Right kidney (tissue), 9 donors: ENCODE measurements at places on chromosomes 12 and 14.

GRCh38 chr12:11753826-11754225 lies 104.4 kb downstream of the ETV6 start:
- DNase-seq: no peak

GRCh38 chr12:93668919-93669418 lies 8.2 kb upstream of the CRADD start:
- DNase-seq: no peak

DNA sequence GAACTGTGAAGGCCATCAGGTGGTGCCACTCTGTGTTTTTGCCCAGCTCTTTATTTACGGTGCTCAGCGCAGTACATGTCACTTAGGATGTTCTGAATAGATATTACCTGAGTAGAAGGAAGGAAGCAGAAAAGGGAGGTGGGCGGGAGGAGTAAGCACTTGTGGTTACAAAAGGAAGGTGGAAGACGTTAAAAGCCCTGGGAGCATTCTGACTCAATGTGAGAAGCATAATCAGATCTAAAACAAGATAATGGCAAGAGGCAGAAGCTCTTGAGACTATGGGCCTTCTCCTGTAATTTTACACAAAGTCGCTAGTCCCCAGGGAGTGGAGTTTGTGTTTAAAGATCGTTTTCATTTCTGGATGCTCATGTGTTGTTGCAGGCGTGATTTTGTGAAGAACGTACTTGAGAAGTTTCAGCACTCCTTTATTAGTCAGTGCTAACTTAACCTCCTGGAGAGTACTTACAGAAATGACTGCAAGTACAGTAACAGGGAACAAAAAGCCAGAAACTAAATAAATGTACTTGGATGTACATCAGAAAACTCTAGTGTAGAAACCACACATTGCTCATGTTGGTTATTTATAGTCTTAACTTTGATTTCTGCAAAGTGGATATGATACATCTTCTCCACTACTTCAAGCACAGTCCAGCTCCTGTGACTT lies 1523.5 kb downstream of the AACS start:
- DNase-seq: no peak

DNA sequence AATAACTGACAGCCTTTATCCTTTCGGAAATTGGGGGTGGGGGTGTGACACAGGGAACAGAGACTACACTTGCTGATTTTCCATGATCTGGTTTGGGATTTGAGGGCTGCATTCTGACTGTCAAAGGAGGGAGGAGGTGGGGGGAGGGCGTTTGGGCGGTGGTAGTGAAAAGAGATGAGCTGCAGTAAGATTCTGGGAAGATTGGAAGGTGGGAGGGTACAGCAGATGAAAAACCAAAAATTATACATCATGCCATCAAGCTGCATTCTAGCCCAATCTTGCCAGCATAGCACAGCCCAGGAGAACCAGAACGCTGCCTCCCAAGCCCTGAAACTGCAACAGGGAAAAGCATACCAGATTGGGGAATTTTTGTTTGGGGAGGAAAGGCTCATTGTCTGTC lies 2.4 kb downstream of the RND1 start:
- no peak for DNase-seq

GRCh38 chr12:95693689-95694088 lies 96.9 kb downstream of the NTN4 start:
- no peak for DNase-seq

DNA sequence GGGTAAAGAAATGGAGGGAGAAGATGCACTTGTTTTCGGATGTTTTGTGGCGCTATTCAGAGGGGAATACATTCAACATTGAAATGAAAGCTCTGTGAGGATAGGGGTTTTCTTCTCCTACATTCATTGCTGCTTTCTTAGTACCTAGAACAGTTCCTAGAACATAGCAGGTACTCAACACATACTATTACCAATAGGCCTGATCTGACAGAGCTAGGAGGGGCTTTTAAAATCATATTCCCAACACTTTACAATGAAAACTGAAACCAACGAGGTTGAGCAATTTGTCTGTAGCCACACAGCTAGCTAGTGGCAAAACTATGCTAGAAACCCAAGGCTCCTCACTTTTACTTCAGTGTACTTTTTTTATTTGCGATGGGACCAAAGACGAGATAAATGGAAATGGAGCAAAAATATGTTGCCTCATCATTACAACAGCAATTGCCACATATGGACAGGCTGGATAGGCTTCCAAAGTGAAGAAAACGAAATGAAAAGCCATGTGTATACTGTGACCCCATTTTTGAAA lies 23.1 kb upstream of the IL22 start:
- DNase-seq: no peak

DNA sequence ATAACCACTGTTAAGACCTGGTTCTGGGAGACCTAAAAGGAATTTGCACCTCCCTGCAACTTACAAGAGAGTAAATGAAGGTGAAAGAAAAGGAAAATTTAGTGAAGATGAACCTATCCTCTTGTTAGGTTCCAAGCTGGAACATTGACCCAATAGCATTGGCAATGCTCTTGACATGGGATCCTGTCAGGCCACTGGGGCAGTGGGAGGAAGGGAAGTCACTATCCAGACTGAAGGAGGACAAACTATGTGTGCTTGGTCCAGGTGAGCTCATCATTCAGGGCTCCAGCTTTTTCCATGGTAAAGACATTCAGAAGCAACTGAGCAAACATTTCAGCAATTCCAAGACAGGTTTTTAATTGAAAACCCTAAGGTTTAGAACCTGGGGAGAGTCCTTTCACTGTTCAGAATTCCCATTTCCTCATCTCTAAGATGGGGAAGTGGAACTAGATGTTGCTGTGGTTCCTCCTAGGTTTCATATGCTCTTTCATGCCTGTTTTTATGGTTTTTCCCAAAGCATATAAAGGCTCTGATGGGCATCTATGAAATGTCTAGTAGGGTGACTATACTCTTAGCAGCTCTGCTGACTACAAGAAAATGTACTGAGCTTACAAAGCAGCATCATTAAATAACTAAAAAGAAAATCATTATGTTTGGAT lies 33.1 kb downstream of the MAPK1IP1L start:
- DNase-seq: no peak

GRCh38 chr12:125518074-125518473 lies 452.8 kb downstream of the AACS start:
- no peak for DNase-seq

- DNase-seq: no peak
Observed at GRCh38 chr14:61266891-61267740, 14.0 kb downstream of the TMEM30B start.

GRCh38 chr12:85281636-85282312 lies 1.8 kb downstream of the ALX1 start:
- DNase-seq: no peak

- no peak for DNase-seq
Observed at GRCh38 chr14:92956961-92957360, 34.0 kb downstream of the CHGA start.

GRCh38 chr12:77521508-77522115 lies 309.1 kb upstream of the NAV3 start:
- DNase-seq: no peak

GRCh38 chr14:71610149-71610548 lies 322.1 kb upstream of the RGS6 start:
- no peak for DNase-seq

- DNase-seq: no peak
Observed at GRCh38 chr12:30992381-30992780, 65.8 kb downstream of the TSPAN11 start.

GRCh38 chr12:91110311-91110924 lies 876 bp downstream of the LUM start:
- no peak for DNase-seq

- no peak for DNase-seq
Observed at GRCh38 chr12:100901266-100901665, 106.7 kb downstream of the ANO4 start.

DNA sequence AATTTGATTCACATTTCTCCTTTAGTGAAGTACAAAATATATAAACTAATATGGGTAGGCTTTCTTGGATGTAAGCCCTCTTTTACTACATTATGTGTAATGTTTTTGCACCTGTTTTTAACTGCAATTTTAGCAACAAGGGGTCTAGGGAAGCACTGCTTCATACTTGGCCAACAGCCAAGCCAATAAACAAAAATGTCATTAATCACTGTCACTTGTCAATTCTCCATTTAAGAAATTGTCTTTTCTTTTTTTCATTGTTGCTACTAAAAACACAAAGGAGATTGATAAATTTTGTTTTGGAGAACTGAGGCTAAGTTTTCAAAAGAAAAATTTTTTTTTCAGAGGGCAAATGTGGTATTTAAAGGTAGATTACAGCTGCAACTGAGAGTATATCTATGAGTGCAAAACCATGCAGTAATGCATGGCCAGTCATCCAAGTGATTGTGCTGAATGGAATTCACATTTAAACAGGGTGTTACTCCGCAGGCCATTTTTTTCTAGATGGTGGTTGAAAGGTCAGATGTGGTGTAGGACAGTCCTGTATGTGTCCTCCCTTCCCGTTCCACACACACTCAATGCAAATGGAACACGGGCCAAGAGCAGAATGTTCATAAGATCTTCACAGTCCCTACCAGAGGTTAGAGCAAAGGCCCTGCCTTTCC lies 503.0 kb upstream of the LMO3 start:
- no peak for DNase-seq

DNA sequence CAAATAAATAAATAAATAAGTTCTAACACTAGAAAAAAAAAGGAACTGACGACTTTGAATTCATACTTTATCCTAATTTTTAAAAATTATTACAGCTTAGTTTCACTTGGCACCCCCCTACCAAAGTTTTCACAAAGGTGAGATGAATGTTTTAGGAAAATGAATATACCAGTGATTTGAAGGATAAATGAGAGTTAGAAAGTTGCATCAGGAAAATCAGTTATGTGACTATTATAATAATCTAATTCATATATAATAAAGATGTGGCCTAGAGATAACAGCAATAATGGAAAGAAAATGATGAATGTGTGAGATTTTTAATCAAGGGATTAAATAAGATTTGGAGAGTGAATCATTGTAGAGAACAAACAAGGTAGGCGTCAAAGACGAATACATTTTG lies 103.0 kb upstream of the RAP1B start:
- no peak for DNase-seq

DNA sequence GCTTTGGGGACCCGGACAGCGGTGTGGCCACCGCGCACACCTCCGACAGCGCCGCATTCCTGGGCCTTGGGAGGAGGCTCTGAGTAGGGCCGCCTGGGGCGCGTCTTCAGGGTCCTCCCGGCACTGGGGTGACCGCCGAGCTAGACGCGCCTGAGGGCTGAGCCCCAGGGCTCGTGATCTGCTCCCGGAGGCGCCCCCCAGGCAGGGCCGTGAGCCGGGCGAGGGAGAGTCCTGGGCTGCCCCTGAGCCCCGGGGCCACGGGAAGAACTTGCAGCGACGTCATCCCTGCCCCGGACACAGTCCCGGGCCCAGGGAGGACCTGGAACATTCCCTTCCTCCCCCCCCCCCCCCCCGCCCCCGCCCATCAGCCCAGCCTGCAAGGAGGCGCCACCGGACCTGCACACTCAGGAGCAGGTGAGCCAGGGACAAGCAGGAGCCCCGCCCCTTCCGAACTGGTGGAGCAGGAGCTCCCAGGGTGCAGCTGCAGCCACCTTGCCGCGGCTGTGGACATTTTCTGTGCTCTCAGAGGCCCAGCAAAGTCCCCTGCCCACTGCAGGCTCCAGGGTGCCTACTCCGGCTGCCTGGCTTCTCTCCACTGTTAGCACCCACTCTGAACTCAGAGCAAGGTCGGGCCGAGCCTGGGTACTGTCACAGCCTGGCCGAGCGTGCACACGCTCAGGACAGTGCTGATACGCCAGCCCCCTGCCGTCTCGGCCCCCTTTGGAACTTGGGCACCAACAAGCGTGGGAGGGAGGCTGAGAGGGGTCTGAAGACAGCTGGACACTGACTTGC lies 50.7 kb downstream of the A2M start:
- peak; percentile 97 for DNase-seq

GRCh38 chr12:15700595-15700994 lies 88.6 kb downstream of the EPS8 start:
- DNase-seq: no peak

GRCh38 chr12:28950049-28950448 lies 199.0 kb upstream of the FAR2 start:
- DNase-seq: no peak

- no peak for DNase-seq
Observed at GRCh38 chr14:52119030-52119429, 50.2 kb upstream of the NID2 start.

- DNase-seq: no peak
Observed at GRCh38 chr12:106582249-106582591, 584 bp upstream of the RFX4 start.

DNA sequence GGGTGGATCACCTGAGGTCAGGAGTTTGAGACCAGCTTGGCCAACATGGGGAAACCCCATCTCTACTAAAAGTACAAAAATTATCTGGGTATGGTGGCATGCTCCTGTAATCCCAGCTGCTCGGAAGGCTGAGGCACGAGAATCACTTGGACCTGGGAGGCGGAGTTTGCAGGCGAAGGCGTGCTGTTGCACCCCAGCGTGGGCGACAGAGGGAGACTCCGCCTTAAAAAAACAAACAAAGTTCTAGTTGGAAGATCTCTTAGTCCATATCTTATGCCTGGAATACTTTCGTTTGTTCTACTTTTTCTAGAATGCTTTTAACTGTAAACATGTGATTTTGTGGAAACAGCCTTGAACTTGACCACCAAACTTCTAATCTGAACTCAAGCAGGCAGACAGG lies 38.7 kb downstream of the PPHLN1 start:
- DNase-seq: no peak

GRCh38 chr12:62738616-62739015 lies 196.3 kb downstream of the PPM1H start:
- no peak for DNase-seq

DNA sequence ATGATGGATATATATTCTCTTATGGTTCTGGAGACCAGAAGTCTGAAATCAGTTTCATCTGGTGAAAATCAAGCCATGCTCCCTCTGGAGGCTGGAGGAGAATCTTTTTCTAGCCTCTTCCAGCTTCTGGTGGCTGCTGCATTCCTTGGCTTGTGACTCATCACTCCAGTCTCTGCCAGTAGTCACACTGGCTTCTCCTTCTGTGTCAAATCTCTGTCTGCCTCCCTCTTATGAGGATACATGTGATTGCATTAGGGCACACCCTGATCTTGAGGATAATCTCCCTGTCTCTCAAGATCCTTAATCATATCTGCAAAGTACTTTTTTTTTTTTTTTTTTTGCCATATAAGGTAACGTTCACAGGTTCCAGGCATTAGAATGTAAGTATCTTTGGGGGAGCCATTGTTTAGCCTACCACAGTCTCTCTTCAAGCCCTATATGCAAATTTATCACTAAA lies 17.7 kb downstream of the DNAL1 start:
- no peak for DNase-seq

- DNase-seq: no peak
Observed at GRCh38 chr14:100372357-100373048, 49.4 kb downstream of the SLC25A47 start.

- no peak for DNase-seq
Observed at GRCh38 chr14:98711453-98711852, 560.5 kb downstream of the BCL11B start.

GRCh38 chr14:101823511-101824120 lies 62.1 kb downstream of the PPP2R5C start:
- no peak for DNase-seq
